ENCODE measurements at places on chromosomes 1 and 21.

DNA sequence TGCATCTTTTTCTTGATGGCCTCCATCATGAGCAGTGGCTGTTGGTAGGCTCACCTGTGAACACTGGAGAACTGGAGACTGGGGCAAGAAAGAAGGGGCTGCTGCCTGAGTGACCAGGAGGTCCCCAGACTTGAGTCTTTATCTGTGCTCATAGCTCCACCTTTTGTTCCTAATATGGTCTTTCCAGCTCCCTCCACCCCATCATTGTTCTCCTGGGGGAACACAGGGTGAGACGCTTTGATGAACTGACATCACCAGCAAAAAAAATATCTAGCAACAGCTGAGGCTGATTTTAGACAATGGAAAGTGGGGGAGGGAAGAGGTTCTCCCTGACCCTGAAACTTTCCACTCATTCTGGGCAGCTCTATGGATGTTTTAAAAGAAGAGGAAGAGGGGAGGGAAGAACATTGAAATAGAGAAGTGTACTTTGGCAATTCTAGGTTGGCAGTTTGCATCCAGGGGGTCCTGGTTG is at the start of gene TPM3:
TPM3 (minus strand) TSS at position 111 of the 472 bp plus-strand sequence; CDS start at position 29, 82 bp downstream.
- DNase-seq: no peak

DNA sequence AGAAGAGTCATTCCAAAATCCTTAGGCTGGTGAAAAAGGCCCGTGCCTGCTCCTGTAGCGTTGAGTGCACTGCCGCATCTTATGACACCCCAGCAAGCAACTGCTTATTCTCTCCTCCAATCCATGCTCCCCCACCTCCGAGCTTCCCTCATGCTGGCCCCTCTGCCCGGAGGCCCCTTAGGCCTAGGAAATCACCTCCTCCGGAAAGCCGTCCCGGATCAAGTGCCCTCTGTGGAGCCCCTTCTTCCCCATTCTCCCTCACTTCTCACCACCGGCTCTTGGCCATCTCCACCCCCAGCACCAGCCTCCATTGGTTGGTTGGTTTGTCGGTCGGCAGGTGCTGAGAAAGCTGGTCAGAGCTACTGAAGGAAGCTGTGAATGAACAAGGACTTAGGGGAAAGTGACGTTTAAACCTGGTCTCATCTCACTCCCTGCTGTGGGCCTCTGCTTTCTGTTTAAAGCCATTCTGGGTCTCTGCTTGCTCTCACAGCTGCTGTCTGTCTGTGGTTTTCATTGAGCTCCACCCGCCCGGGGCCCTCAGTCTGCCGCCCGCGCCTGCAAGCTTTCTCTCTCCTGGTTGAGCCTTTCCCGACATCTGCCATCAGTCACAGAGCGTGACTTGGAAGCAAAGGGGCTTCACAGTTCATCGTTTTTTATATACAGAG is 122.2 kb downstream of the KCNN3 start:
- DNase-seq: peak; percentile 54

DNA sequence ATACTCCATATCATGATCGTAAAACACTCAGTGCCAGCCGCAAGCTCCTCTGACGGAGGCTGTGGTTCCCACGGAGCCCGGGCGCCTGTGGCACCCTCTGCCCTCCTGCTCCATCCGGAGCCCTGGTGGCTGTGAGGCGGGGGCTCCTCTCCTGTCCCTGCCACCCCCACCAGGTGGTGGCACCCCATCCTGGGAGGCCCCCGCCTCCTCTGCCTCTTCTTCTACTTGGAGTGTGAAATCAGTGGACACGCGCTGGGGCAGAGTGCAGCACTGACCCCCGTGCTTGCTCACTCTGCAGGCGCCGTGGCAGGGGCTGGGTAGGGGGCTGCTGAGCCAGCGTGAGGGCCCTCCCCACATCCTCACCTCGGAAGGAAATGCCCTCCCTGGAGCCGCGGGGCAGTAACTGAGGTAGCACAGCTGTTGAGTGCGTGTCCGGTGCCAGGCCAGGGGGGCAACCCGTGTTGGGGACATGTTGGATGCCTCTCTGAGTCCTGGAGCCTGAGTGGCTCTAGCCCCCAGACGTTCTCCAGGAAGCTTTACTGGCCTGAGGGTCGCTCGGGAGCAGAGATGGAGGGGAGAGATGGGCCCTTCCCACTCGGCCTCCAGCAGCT is 58.7 kb upstream of the ABCG1 start:
- no peak for DNase-seq

- DNase-seq: no peak
These were observed 33.8 kb downstream of the DUSP10 start for GRCh38 chr1:221708076-221708571.

- DNase-seq: no peak
These were observed 66.3 kb upstream of the COG2 start for GRCh38 chr1:230575886-230576500.

DNA sequence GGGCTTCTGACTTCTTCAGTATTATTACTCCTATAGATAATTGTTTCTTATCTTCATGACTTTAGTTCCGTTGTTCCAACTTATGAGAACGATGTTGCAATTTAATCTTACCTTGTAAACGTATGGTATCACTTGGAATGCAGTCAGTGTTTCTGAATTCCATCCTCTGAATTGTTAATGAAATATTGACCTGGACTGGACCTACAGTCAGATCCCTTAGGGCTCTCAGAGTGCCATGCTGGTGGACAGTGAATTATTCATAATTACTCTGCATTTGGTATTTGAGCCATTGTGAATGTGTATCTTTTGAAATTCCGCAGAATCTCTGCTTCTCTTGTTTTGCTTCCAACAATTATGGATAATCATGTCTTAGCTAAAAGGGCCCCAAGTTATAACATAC is 72.3 kb downstream of the PRDM2 start:
- DNase-seq: no peak

GRCh38 chr1:180353945-180354344 is 123.9 kb downstream of the LHX4 start:
- DNase-seq: no peak

GRCh38 chr1:94411237-94411636 is 7.0 kb upstream of the ABCD3 start:
- no peak for DNase-seq

GRCh38 chr1:204445860-204446412 is 34.3 kb upstream of the PPP1R15B start:
- DNase-seq: peak; percentile 33

DNA sequence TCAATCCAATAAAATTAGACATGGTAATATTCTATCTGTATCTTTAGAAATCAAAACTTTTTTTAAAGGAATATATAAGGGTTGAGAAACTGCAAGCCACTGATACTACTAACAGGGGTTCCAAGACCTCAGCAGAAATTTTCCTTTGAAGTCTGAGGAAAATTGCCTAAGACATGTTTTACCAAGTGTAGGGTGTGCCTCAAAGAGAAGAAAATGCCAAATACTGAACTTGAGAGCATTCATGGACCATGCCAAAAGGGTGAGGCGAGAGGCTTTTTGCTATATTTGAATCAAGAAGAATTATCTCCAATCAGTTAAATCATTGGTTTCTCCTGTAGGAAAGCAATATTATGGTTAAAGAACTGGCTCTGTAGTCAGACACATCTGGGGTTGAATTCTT is 207.9 kb upstream of the B3GALT2 start:
- DNase-seq: no peak

DNA sequence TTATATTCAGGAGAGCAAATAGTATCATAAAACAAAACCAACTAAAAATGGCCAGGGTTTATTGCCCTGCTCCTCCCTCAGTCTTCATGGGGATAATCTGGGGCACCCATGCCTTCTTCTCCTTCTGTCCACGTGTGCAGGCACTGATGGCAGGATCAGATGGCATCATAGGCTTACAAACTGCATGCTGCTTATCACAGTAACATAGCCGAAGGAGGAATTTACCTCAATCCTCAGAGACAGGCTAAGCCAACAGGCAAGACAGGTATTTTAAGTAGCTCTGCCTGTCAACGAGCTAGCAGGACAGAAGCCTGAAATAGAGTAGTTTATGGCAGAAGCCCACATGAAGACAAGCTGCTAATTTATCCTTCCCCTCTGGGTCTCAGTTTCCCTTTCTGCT is 9.4 kb downstream of the LAMB3 start:
- no peak for DNase-seq

DNA sequence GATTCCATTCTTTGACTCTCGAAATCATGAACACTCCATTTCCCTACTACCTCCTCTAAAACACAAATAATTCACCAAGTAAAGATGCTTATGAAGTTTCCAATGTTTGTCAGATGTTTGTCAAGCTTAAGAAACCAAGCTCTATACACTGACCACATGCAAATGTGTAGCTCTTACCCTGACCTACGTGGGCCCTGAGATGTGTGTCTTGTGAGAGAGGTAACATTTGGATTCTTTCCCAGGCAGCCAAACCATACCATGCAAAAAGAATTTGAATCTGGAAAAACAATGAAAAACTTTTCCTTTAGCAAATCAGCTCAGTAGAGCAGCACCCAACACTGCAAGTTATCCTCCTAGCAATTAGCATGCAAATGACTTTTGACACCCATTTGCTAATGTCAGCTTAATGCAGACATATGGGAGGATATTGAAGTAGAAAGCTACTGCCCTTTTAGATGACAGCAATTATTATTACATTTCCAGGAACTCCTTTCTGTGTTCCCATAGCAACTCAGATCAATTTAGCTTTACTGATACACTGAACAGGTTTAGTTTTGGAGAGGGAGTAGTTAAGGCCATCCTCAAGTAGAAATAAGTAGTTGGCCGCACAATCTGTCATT is 83.2 kb upstream of the RGS4 start:
- DNase-seq: no peak

DNA sequence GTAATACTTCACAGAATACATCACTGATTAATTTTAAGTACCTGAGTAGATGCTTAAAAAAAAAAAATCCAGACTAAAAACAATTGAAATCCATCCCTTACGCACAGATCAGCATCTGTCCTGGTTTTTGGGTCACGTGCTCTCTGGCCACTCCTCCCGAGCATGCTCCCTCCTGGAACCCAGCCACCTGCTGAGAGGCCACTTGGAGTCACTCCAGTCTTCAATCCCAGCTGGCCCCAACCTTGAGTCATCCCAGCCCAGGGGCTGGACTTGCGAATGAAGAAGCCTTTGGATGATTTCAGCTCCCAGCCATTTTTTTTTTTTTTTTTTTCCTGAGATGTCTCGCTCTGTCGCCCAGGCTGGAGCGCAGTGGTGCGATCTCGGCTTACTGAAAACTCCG is 8.9 kb downstream of the MAP1LC3C start:
- no peak for DNase-seq

- DNase-seq: no peak
These were observed 16.0 kb downstream of the S100A11 start for GRCh38 chr1:152020849-152021248.

DNA sequence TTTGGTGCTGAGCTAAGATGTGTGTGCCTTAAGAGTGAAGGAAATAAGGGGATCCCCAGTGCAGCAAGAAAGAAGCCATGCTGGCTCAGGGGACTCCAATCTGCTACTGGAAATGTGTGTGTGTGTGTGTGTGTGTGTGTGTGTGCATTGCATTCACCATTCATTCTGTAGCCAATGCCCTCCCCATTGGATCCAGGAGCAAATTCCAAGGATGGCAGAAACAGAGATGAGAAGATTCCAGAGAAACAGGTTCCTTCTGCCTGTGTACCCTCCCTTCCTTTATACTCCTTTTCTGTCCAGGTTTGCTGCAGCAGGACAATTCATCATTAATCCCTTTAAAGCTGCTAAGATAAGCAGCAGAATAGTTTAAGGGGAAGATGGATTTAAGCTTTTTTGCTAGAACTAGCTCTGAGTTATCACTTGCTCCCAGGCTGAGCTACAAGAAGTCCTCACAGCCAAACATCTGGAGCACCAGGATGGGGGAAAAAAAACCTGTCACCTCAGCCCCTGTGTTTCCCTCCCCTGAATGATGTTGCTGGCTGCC is 3.2 kb downstream of the SLC6A17 start:
- DNase-seq: no peak

- no peak for DNase-seq
These were observed 3.6 kb upstream of the NAV1 start for GRCh38 chr1:201535046-201535918.

DNA sequence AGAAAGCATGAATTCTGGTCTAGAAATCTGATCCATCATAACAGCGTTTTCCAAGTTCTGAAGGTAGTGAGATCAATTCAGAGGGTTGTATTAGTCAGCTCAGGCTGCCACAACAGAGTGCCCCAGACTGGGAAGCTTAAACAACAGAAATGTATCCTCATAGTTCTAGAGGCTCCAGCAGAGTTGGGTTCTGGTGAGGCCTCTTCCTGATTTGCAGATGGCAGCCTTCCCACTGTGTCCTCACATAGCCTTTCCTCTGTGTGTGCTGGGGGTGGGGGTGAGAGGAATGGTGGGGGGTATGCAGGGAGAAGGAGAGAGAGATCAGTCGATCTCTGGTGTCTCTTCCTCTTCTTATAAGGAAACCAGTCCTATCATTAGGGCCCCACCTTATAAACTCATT is 15.1 kb downstream of the ZBTB8B start:
- DNase-seq: no peak

GRCh38 chr1:36539526-36539925 is 56.8 kb upstream of the CSF3R start:
- DNase-seq: no peak

DNA sequence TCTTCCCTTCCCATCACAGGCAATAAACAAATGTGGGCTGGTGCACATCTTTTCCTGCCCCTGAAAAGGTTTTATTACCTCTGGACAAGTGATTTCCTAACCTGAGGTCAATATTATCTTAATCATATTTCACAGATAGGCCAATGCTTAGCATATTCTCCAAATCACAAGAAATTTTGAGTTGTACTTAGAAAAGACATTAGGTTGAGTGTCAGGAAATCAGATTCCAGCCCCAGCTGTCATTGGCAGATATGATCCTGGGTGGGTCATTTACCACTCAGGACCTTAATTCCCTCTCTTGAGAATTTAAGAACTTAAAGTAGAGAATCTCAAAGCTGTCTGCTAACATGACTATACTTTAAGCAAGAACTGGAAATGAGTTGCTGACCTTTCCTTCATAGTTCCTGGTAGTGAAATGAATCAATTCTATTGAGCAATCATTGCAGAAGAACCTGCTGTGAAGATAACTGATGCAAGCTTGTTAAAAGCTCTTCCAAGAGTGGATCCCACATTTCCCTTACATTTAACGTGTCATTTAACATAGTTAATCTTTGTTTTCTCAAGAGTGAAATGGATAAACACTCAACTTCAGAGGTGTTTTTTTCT is 46.4 kb upstream of the CR2 start:
- DNase-seq: no peak

- no peak for DNase-seq
These were observed 845.5 kb upstream of the ADGRL4 start for GRCh38 chr1:79852004-79852403.

- DNase-seq: no peak
These were observed 35.3 kb downstream of the MTF2 start for GRCh38 chr1:93114391-93114790.

DNA sequence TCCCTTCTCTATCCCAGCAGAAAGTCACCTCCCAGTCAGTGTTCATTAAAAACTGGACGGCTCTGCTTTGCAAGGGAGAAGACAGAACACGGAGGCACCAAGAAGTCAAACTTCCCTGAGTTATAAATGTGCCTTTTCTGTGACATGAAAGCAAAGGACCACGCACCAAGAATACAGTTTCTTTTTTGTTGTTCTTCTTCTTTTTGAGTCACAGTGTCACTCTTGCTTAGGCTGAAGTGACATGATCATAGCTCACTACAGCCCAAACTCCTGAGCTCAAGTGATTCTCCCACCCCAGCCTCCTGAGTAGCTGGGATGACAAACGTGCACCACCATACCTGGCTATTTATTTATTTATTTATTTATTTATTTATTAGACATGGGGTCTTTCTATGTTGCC is 22.7 kb downstream of the GLUL start:
- no peak for DNase-seq

Data from activated T-cell treated with anti-CD3 and anti-CD28 coated beads, Interleukin-2, amount 50 U/mL, for 4 hours (primary cell).